ENCODE measurements at places on chromosomes 3 and 15.

DNA sequence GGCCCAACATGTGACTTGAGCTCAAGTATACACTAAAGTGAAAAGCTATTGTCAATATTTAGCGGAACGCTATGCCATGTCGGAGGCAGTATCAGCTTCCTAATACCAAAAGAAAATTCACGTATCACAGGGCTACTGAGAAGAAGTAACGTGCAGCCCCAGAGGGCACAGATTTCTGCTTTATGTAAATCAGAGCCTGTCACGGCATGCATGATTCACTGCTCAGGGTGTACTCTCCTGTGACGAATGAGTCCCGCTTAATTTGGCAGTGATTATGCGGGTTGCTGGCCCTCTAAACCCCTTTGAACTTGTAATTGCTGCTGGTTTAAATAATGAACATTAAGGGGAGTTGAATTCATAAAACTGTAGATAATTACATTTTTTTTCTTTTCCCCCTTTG lies 85.3 kb downstream of the MEIS2 start:
- no peak for DNase-seq

- DNase-seq = no peak
Measured at GRCh38 chr3:33083958-33084357, 13.0 kb downstream of the GLB1 start.

DNA sequence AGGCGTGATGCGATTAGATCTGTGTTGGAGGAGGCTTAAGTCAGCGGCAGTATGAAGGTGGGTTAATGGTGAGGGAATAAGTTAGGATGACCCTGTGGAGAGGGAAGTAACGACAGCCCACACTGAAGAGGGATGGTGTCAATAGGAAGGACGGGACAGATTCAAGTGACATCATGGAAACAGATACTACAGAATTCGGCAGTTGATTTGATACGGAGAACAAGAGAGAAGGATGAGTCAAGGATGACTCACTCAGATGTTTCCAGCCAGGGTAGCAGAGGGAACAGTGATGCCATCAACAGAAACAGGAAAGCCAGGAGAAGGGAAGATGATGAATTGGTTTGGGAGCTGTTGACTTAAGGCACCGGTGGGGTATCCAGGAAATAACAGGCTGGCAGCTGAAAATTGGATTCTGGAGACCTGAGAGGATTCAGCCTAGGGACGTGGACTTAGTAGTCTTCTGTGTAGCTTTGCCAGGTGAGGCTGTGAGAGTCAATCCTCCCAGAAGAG lies 38.0 kb downstream of the SHC4 start:
- DNase-seq = no peak

GRCh38 chr3:12159227-12159601 lies 502 bp upstream of the TIMP4 start:
- DNase-seq = no peak

GRCh38 chr15:76945494-76946093 lies 14.0 kb downstream of the RCN2 start:
- no peak for DNase-seq

DNA sequence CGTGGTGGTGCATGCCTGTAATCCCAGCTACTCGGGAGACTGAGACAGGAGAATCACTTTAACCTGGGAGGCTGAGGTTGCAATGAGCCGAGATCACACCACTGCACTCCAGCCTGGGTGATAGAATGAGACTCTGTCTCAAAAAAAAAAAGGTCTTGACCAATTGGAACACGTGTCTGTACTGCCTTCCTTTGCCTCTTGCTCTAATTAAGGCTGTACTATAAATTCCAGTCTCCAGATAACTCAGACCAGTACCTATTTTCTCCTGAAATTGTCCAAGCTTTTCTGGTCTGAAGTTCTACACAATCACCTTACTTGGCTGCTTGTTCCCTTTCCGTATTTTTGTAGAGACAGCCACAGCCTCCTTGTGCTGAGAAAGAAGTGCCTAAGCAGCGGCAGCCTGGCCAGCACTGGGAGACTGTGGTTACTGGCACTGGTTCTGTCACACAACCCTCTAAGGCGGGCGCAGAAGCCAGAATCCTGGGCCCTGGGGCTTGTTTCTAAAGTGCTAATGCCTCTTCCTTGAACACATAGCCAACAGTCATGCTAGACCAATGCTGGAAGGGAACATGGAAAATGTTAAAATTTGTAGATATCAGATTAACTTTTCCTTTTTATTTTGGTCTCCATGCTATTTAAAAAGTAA lies 6.2 kb upstream of the CEP70 start:
- DNase-seq = no peak

DNA sequence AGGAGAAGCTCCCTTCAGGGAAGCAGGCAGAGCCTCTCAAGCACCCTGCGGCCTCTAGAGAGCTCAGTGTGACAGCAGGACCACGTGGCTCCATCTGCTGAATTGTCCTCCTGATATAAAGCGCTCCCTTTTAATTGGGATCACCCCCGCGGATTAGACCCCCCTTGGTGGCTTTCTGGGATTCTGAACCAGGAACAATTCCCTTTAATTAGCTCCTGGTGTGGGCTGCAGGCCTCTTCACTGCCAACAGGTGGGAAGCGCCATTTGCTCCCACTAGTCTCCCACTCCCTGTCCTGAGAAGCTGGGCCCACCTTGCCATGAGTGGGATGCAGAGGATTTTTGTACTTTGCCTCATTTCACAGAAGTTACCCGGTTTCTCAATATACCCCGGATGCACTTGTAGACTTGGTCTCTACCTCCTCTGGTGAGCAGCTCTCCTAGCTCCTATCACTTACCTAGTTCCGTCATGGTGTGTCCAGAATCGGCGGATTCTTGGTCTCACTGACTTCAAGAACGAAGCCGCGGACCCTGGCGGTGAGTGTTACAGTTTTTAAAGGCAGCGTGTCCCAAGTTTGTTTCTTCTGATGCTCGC lies 592 bp downstream of the PGPEP1L start:
- no peak for DNase-seq

DNA sequence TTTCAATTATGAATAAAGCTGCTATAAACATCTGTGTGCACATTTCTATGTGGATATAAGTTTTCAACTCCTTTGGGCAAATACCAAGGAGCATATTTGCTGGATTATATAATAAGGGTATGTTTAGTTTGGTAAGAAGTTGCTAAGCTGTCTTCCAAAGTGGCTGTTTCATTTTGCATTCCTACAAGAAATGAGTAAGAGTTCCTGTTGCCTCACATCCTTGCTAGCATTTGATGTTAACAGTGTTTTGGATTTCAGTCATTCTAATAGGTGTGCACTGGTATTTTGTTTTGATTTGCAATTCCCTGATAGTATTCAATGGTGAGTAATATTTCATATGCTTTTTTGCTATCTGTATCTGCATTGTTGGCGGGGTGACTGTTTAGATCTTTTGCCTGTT lies 120.7 kb upstream of the MDFIC2 start:
- DNase-seq = no peak

DNA sequence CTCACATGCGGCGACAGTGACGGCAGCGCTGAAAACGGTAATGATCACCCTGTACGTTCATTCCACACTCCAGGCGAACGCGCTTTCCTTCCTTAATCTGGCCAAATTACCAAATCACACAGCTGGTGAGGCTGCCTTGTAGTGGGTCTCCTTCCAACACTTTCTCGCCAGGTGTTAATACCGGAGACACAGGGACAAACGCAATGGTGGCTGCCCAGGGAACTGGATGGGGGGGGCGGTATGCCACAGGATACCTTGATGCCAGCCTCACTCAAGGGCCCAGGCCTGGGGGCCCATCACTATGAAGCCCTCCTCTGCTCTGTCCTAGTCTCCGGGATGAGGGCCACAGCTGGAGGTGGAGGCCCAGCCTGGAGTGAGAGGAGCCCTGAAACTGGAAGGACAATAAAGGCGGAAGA lies 1.4 kb upstream of the CAMK2N2 start:
- no peak for DNase-seq

GRCh38 chr3:156551746-156552145 lies 3.2 kb downstream of the SSR3 start:
- no peak for DNase-seq

DNA sequence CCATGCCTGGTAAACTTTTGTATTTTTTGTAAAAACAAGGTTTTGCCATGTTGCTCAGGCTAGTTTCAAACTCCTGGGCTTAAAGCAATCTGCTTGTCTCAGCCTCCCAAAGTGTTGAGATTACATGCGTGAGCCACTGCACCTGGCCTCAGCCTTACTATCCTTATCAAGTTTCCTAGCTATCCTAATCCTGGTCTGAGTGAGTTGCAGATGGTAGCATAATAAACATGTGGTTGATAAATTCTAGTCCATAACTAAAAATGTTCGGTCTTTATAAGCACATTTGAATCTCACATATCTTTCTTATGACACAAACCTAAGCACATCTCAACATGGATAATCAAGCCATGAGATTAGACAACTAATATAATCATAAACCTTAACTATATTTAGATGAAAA lies 18.5 kb downstream of the NPHP3 start:
- no peak for DNase-seq
